Nasal cavity respiratory epithelium epithelial cell of viscerocranial mucosa (primary cell): ENCODE measurements at places on chromosomes 3 and 15. TPM values are rescaled to one million over a fixed set of nuclear protein-coding genes. Genes with fewer than 3 reads are reported as not detected.

The LINGO1 gene
- under 0.01 TPM in 1 of 2 replicates, not detected in the other for total RNA-seq

The CRYGS gene
- 0.34 and 1.2 TPM in 2 replicates for total RNA-seq

The SMAD6 gene
- under 0.01 and 0.64 TPM in 2 replicates for total RNA-seq

The FGF7 gene
- under 0.01 and 0.07 TPM in 2 replicates for total RNA-seq

The GOLGA6L7 gene
- not detected in 2 replicates for total RNA-seq

The CLDN16 gene
- total RNA-seq, result 1.0 and 3.4 TPM in 2 replicates

The C2CD4B gene
- under 0.01 and 0.28 TPM in 2 replicates for total RNA-seq

The ZDHHC23 gene
- 1.7 and 2.4 TPM in 2 replicates for total RNA-seq

The CLPX gene
- total RNA-seq, result 62.2 and 88.3 TPM in 2 replicates

The CLDN18 gene
- not detected in 2 replicates for total RNA-seq

The CAND2 gene
- total RNA-seq, result 0.34 and 4.3 TPM in 2 replicates

The SCAANT1 gene
- not detected in 2 replicates for total RNA-seq

The REC114 gene
- total RNA-seq, result not detected in 2 replicates

The PYGO1 gene
- 0.34 and 2.8 TPM in 2 replicates for total RNA-seq

The CD86 gene
- 0.07 TPM in 1 of 2 replicates, not detected in the other for total RNA-seq
